H1 (cell line): ENCODE measurements at places on chromosomes 6 and 20.

GRCh38 chr6:157974341-157974894 lies 7.2 kb upstream of the SYNJ2 start:
- no peak for DNase-seq

DNA sequence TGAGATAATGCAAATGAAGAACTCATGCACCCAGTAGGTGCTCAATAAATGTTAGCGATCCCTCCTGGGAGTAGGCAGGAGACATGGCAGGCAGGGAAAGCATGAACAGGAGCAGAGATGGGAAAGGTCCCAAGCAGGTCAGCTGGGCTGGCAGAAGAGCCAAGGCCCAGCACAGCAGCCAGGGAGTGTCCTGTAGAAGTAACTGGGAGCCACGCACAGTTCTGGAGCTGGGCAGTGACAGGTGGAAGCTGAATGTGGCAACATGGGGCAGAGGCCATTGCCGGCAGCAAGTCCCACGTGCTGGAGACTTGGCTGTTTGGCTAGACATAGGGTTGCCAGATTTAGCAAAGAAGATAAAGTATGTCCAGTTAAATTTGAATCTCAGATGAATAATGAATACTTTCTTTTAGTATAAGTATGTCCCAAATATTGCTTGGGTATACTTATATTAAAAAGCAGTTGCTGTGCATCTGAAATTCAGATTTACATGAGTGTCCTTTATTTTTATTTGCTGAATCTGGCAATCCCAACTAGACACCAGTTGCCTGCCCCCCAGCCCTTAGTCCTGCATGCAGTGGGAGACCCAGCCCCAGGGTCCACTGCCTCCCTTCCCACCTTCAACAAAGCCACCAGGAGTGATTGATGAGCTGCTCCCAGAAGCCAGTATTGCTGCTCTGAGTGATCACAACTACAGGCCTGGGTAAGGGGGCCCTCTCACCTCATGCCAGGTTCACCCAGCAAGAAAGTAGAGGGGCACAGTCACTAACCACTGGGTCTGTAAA lies 3.7 kb upstream of the LPIN3 start:
- no peak for DNase-seq

DNA sequence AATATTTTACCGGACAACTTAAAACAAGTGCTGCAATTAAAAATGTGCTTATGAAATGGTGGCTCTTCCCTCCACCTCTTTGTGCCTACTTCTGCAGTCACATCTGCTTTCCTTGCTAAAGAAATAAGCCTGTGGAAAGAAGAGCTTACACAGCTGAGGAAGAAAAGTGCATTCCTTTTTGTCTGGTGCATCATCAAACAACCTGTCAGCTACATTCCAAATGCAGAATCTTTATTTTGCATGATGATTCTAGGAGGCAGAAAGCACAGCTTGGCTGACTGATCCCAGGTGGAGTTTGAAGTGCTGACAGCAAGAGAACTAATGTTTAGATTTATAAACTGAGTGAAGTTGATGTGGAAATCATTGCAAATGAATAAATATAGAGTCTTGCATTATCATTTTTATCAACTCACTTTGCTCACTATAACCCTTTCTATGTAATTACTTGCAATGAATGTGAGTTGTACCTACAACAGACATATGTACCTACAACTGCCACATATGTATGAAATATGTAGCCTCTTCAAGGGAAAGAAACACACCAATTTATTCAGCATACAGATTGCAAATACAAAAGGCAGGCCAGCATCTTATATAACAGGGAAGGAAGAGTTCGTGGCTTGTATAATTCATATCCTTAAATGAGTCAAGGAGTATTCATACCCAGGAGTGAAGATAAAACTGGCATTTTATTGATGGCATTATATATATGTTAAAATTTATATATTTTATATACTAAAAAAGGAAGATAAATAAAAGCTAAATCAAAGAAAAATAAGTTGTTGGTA lies 223.4 kb upstream of the MCHR2 start:
- no peak for DNase-seq

GRCh38 chr6:11731423-11731822 lies 47.2 kb downstream of the ADTRP start:
- DNase-seq, result no peak

DNA sequence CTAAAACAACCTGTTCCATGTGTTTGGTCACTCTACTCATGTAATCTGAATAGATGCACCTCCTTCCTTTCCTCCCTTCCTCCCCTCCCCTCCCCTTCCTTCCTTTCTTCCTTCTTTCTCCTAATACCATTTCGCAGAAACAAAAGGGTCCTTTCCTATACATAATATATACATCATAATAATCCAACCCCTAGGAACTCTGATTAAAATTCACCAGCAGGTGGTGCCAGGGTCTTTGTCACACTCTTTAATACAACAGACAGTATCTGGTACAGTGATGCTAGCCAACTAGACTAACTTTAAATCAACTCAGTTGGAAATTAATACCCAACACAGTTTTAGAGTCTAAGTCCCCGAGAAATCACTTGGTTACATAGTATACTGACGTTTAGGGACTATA lies 181.2 kb upstream of the SHLD1 start:
- DNase-seq, result no peak

DNA sequence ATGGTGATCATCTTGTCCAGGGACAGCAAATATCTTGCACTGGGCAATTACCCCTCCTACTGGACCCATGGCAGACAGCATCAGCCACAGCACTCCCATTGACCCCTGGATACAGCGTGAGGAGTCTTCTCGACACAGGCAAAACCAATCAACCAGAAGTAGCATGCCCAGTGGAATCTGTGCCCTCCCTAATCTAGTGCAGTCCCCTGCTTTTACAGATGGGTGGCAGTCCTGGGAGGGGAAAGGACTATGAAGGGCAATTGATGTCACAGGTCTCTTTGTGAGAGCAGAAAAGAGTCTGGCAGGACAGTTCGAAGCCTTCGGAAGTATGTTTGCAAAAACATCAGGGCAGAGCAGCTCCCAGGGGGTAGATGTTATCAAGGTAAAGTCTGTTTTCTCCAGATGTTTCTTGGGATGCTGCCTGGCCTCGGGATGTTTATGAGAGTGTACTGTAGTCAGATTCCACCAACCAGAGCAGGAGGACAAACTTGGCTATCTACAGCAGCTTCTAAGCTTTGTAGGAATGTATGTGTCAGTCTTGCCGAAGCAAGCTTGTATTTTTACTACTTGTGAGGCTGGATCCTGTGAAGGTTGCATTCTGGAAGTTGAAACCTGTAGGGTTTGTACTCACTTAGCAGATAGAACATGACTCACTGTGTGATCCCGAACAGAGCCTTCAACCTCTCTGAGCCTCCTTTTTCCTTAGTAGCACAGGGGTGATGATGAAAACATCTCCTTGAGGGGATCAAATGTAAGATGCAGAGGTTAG lies 63.0 kb upstream of the MYL9 start:
- DNase-seq, result no peak

DNA sequence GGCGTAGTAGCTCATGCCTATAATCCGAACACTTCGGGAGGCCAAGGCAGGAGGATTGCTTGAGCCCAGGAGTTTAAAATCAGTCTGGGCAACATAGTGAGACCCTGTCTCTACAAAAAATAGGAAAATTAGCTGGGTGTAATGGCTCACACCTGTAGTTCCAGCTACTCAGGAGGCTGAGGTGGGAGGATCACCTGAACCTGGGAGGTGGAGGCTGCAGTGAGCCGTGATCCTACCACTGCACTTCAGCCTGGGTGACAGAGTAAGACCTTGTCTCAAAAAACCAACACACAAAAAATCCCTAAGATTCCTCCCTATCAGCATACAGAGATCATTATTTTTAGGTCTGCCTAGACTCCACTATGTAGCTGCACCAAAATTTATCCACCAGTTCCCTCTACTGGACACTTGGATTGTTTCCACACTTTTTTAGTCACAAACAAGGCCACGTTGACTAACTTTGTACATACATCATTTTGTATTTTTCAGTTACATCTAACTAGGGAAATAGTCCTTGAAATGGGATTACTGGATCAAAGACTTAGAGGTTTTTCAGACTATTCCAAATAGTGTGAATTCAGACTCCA lies 3.6 kb upstream of the PHF1 start:
- no peak for DNase-seq

- no peak for DNase-seq
Measured at GRCh38 chr6:47303342-47303741, 6.4 kb downstream of the TNFRSF21 start.

DNA sequence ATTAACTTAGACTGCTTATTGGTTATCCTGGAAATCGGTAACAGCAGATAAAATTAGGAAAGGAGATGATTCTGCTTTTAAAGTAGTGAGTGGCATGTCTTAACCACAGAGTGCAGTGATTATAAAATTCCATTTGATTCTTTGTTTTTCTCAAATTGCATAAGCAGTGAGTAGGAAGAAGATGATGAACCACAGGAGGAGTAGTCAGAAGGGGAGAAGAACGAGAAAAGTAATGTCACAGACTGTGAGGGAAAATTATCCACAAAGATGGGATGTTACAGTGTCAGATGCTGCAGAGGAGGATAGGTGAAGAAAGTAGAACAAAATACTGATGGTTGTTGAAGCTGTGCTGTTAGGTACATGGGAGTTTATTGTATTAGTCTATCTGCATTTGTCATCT lies 63.0 kb downstream of the ITCH start:
- no peak for DNase-seq

GRCh38 chr20:45288376-45288775 lies 18.3 kb upstream of the RBPJL start:
- no peak for DNase-seq

DNA sequence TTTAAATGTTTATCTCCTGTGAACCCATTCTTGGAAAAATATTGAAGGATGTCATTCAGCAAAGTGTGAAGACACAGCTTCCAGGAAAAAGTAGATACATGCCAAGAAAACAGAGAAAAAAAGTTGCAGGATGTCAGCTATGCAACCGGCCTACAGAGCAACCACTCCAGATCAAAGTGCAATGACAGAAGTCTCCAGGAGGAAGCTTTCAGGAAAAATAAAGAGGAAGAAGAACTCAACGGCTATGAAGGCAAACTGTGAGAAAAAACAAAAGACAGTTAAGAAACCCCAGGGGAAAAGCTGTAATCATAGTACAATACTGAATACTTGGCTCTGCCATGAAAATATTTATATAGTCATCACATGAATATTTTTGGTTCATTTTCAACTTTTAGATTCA lies 30.6 kb downstream of the REPS1 start:
- DNase-seq, result no peak

DNA sequence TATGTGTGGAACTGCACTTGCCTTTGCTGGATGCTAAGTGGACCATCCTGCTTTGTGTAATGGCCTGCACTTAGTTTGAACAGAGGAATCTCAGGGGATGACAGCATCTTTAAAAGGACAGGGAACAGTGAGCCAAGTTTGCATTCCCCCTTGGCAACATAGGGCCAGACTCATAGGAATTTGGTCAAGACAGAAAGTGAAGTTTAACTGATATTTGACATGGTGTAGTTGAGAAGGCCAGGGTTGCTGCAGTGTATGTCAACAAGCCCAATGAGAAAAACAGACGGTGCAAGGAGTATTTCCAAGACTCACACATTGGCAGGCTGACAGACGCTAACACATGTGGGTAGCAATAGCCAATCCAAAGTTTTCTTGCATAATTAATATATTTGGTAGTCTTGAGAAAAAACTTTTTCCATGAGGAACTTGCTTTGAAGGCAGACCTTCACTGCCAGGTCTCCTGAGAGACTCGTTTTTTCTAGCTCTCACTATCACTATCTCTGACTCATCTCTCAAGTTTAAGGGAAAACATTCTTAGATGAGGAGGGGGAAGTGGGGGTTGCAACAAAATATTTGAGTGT lies 213.8 kb downstream of the IBTK start:
- DNase-seq, result no peak

GRCh38 chr6:11575408-11576033 lies 38.0 kb downstream of the TMEM170B start:
- DNase-seq, result peak; percentile 41

- no peak for DNase-seq
Measured at GRCh38 chr6:21331235-21331634, 262.3 kb upstream of the SOX4 start.

DNA sequence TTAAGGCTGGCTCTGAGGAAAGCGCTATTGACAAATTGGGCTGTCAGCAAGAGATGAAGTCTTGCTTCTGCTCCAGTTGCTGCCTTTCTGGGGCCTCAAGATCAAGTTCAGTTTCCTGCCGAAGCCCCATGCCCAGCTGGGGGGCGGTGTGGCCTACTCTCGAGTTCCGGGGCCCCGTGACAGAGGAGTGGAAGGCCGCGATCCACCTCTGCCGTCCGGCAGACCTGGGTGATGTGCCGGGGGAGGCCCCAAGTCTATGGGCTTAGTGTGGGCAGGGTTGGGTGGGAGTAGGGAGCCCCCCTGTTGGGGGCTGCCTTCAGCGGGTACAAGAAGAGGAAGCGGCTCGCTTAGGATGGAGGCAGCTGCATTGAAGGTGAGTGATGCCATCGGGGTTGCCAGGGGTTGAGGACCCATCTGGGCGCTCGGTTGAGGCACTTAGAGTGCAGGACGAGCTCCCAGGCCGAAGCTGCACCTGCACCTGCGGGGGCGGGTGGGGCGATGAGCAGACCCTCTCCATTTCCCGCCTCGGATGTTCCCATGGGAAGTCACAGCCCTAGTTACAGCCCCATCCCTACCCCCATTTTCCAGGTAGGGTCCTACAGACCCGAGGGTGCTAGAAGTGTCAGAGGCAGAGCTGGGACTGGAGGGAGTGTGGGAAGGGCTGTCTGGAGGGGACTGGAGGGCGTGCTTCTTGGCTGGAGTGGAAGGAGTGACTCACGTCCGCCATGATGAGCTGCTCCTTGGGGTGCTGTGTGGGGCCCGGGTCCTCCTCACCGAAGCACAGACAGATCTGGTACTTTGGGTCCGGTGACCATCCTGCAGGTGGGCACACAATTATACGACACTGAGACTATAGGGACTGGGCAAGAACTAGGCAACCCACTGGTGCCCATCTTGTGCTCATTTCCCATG lies 2.9 kb upstream of the FOXS1 start:
- no peak for DNase-seq
